Stimulated activated CD8-positive, alpha-beta memory T cell treated with anti-CD3 and anti-CD28 coated beads, Interleukin-2, amount 100 ng/mL, for 1 hour (primary cell): ENCODE measurements at places on chromosomes 7 and 10.

DNA sequence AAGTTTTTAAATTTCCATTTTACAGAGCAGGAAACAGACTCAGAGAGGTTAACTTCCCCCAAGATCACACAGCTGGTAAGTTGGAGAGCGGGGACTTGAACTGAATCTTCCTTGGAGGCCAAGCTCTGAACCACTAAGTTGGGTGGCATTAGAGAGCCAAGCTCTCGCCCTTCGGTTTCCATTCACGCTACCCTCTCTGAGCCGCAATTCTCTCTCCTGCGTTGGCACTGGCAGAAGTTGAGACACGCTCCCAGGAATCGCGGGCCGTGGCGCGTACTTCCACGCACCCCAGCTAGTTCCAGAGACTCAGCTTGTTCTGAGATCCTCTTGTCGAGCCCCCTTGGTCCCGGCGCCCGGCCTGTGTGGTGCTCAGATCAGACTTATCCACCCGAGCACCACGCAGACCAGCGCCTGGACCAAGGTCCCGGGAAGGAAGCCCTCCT is 29.3 kb upstream of the VAX1 start:
- DNase-seq = no peak

GRCh38 chr7:36459236-36459960 is 69.7 kb downstream of the ANLN start:
- DNase-seq = no peak

GRCh38 chr10:103645141-103646054 is 151.9 kb downstream of the NEURL1 start:
- no peak for DNase-seq

DNA sequence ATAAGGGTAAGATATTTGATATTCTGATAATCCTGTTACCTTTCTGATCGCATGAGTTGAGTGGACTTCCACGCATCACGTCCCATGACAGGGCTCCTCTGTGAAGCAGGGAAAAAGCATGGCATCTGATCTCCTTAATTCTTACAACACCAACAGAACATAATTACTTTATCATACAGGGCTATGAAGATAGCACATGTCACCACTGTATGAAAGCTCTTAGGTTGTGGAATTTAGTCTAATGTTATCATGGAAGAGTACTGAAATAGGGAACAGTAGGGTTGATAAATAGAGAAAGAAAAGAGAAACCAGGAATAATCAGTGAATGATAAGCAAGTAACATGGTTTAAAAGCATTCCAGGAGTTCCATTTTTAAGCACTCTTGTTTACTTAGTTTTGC is 212.0 kb downstream of the CACNB2 start:
- DNase-seq = no peak

GRCh38 chr10:6135039-6135438 is 46.2 kb downstream of the RBM17 start:
- DNase-seq = no peak

DNA sequence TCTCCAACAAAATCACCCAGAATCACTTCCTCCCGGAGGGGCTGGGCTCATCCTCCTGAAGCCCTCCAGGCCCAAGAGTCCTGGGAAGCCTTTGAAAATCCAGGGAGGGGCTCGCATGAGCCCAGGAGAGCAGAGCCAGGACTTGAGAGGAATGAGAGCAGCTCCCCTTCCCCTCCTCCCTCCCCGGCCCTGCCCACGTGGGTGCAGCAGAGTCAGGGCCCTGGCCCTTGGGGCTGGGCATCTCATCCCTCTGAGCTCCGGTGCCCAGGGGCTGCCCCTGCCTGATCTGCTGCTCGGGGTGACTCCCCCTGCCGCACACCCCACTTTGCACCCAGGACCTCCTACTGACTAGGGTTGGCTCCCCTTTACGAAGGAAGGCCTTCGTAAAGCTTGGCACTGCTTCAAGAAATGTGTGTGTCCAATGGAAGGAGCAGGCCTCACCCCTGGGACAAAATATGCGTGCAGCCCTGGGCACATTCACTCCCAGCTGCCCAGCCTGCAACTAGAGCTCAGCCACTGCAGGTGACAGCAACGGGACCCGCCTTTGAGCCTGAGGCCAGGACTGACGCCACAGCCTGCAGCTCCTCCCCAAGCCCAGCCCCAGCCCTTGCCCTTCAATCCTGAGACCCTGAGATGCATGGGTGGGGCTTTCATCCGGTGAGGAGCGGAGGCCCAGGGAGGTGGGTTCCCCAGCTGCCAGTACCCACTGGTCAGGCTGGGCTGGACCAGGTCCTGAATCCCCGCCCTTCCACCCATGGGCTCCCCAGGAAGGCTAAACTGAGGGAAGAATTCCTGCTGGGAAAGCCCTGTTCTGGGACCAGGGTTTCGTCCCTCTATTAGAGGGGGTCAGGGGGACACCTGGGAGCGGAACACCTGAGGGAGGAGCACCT is 21.8 kb downstream of the PWWP2B start:
- DNase-seq = no peak

DNA sequence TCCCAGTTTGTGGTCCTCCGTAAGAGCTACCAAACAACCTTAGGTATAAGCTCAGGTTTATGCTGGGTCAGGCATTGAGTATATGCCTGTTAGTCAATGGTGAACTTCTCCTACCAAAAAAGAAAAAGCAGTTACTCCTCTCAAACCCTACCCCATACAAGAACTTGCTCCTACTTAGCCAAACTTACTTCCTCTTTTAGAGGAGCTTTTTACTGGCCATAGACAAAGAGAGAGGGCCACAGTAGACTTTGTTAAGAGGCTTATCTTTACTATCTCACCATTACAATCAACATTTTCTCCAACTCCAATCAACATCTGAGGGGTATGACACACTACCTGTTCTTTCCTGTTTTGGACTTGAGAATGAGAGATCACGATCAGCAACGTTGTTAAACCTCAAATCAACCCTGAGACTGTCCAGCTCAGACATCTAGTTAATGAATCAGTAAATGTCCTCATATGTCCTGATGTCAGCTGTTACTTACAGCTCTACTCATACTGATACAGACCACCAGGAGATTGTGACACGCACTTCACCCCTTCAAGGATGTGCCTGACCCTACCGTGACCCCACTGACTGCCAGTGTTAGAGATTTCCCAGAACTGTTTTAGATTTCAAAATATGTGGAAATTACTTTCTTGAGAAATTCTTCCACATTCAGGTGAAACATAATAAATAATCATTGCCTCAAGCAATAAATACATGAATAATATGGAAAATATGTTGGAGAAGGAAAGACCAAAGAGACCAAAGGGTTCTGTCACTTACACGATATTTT is 18.4 kb upstream of the CCDC71L start:
- no peak for DNase-seq

- DNase-seq = no peak
Observed at GRCh38 chr7:50832744-50833143, 50.0 kb upstream of the GRB10 start.

DNA sequence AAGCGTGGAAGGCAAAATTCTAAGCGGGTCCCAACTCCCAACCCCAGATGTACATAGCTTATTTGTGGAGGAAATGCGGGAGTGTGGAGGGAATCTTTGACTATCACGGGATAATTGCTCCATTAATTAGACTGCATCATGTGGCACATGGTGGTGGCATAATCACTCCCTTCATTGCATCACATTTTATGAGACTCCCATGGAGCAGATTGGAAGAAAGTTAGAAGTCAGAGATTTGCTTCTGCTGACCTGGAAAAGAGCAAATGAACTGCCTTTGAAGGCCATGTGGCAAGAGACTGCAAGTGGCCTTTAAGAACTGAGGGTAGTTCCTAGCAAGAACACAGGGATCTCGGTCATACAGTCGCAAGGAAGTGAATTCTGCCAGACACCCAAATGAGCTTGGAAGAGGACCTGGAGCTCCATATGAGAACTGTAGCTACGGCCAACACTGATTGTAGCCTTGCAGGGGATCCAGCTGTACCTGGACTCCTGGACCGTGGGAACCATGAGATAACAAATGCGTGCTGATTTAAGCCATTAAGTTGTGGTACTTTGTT is 37.1 kb upstream of the ITGB1 start:
- DNase-seq = no peak

DNA sequence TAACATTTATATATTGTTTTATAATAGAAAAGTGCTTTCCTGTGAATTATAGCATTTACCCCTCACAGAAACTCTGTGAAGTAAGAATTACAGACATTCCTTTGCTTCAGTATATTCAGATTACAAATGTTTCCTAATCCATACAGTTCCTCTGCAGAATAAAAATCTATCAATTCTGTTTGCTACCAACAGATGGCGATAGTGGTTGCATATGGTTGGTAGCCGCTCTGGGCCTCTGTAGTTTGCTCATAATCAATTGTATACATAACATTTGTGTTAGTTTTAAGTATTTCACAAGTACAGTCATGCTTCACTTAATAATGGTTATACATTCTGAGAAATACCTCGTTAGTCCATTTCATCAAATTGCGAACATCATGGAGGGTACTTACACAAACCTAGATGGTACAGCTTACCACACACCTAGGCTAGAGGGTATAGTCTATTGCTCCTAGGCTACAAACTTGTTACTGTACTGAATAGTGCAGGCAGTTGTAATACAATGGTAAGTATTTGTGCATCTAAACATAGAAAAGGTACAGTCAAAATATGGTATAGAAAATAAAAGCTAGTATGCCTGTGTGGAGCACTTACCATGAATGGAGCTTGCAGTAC is 94.4 kb upstream of the STEAP4 start:
- DNase-seq = no peak

DNA sequence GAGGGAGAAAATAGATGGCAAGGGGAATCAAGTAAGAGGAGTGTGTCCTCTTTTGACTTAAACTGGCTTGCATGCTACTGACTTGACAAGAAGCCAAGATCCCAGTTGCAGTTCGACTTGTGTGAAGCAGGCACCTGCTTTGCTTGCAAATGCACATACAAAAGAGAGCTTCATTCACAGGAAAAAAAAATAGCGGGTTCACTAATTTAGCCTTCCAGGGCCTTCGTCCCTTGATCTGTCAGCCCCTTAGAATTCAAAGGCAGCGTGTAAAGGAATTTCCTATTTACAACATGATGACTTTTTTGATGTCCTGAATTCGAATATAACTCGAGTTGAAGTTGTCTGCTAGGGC is 192.1 kb downstream of the CELF2 start:
- DNase-seq = no peak

GRCh38 chr10:129275886-129276285 is 191.2 kb upstream of the MGMT start:
- no peak for DNase-seq

DNA sequence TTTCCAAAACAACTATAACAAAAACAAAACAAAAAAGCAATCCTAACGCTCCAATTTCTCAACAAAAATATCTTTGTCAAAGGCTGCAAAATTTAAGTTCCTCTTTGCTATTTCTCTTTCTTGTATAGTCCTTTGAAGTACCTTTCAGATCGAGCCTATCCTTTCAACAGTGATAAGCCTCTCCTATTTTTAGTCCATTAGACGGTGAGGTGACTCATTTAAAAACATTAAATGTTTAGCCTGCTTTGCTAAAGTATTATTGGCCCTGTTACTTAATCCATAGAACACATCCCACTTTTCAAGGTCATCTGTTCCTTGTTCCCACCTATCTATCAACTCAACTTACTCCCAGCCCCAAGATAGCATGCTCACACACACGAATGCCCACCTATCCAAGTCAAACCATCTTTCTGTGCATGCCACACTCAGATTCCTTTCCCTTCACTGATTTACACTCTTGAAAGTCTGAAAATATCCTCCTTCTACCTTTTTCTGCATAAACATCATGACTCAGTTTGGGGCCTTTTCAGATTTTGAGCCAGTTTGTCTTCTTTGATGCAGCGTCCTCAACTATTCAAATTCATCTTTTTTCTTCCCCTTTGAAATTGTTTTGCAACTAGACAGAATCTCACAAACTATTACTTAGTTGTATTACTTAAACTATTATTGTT is 224.9 kb upstream of the TMEM229A start:
- DNase-seq = no peak

GRCh38 chr10:119316729-119317097 is 109.3 kb downstream of the GRK5 start:
- no peak for DNase-seq

DNA sequence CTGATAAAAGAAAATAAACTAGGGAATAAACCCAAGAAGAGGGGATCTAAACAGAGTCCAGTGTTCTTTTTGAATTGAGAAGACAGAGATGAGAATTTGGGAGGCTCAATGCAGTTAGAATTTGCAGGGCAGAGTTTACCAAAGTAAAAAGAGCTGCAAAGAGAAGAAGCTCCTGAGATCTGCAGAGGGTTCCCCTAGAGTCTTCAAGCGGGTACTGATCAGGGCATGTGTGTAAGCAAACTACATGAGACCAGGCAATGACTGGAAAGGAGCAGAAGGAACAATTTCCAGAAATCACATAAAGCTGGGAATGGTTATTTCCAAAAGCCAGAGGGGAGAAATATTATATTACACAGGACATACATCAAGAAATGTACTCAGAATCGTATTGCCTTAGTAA is 58.1 kb upstream of the TES start:
- no peak for DNase-seq

DNA sequence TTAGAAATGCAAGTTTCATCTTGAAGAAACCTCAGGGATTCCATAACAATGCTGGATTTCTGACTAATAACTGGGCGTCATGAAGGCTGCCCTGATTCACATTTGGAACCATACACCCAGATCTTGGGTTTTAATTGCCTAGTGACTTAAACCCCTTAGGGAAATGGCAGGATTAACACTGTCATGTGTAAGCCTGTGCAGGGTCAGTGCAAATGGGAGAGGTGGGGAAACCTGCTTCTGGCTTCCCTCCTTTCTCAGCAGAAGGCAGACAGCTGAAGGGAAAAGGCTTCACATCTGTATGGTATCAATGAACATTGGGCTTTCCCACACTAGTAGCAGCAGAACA is 364.2 kb downstream of the ANKRD30A start:
- no peak for DNase-seq

GRCh38 chr10:91410638-91411371 is 661 bp downstream of the HECTD2 start:
- no peak for DNase-seq

- DNase-seq = peak; percentile 36
Observed at GRCh38 chr7:32942415-32943251, 14.6 kb upstream of the FKBP9 start.

- no peak for DNase-seq
Observed at GRCh38 chr10:97573021-97573420, 442 bp downstream of the ANKRD2 start.

DNA sequence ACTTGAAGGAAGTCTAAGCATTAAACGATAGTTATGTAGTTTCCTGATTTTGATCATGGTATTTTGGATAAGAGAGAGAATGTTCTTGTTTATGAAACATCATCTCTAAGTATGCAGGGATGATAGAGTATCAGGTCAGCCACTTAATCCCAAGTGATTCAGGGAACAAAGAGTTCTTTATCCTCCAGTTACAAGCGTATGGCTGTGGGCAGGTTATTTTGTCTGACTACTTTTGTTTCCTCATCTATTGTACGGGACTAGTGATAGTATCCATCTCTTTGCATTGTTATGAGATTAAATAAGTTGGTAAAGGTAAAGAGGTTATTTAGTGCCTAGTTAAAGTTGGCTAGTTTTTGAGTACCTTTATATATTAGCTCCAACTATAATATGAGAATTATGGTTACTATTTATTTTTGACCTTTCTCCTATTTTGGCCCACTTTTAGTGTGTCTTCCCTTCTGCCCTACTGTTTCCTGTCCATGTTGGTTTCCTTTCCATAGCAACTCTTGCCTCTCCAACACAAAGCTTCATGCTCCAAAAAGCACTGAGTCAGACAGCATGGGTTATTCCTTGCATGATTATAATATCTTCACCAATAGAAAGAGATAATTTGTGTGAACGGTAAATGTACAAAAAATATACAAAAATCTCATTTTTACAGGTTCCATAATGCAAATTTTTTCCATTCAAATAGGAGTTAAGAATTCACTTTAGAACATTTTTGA is 65.4 kb downstream of the SP8 start:
- no peak for DNase-seq

- no peak for DNase-seq
Observed at GRCh38 chr7:87190783-87191182, 28.7 kb downstream of the TMEM243 start.

GRCh38 chr10:79435271-79436065 is 10.0 kb downstream of the ZCCHC24 start:
- DNase-seq = no peak
